Activated naive CD8-positive, alpha-beta T cell treated with anti-CD3 and anti-CD28 coated beads, Interleukin-2, amount 10 ng/mL, durations not matched to agents 7 days and 5 days (primary cell): ENCODE measurements at places on chromosomes 5 and 9.

DNA sequence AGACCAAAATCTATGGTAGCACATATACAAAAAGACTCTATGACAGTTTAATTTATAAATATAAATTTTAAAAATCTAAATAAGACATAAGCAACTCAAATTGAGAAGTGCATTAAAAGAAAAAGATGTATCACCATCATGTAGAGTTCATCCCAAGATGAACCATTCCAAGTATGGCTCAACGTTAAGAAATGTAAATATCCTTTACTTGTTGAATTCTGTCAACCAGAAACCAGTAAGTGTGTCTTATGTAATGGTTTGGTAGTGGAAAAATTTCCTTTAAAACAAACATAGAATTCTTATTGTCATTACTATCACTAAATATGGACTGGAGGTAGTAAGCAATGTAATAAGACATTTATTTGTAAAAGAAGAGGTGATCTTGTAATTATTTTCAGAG, 87.3 kb downstream of the YIPF5 start:
- no peak for DNase-seq

DNA sequence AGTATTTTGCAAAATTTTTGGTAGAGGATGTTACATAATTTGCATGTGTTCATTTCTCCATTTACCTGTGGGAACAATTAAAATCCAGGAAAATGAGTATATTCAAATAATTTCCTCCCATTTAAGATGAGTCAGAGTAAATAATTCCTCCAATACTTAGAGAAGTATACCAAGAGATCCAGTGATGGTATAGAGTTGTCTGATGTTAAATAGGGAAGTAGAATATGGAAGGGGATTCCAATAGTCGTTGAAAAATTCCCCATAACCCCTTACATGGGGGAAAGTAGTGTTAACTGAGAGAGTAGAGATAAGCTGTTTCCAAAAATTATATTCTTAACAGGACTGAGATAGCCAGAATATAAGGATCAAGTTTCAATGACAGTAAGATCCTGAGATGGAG, 15.7 kb downstream of the CD274 start:
- no peak for DNase-seq

- no peak for DNase-seq
Measured at GRCh38 chr9:117561761-117562160, 142.4 kb upstream of the TLR4 start.

DNA sequence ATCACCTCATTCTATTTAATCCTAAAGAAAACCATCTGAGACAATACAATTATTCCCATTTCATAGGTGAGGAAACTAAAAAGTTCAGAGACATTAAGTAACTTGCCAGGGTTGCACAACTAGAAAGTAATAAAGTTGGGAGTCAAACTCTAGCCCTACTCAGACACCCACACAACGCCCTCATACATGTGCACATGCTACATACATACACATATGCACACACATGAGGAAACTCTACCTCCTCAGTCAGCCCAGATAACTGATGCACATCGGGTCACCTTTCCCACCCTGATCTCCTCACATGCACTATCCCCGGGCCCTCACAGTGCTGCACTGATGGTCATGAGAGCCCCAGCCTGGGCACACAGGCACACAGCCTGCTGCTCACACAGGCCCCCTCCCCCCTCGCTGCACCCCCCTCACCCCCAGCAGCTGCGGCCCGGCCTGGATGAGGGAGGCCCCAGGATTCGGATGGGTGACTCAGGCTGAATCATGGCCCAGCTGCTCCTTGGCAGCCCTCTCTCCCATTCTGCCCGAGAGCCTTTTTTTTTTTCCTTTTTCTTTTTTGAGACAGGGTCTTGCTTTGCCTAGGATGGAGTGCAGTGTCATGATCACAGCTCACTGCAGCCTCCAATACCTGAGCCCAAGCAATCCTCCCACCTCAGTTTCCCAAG, 5.0 kb upstream of the GPRIN1 start:
- DNase-seq = no peak

- no peak for DNase-seq
Measured at GRCh38 chr9:18233311-18233710, 240.6 kb upstream of the ADAMTSL1 start.

DNA sequence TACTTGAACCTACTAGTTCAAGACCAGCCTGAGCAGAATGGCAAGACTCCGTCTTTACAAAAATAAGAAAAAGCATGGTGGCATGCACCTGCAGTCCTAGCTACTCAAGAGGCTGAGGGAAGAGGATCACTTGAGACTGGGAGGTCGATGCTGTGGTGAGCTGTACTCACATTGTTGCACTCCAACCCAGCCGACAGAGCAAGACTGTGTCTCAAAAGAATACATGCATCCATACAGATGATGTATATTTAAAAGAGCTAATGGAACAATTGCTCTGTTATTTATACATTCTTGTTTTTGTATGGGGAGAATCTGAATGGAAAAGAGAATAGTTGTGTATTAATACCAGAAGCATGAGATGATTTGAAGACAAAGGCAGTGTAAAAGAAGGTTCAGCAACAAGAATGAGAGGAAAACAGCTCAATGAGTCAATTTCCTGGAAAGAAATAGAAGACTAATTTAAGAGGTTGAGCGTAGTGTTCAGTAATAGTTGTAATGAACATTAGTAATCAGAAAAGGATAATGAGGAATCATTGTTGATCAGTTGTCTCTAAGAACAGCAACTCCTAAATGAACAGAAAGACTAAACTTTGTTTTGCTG, 1.9 kb upstream of the LRRC70 start:
- no peak for DNase-seq

DNA sequence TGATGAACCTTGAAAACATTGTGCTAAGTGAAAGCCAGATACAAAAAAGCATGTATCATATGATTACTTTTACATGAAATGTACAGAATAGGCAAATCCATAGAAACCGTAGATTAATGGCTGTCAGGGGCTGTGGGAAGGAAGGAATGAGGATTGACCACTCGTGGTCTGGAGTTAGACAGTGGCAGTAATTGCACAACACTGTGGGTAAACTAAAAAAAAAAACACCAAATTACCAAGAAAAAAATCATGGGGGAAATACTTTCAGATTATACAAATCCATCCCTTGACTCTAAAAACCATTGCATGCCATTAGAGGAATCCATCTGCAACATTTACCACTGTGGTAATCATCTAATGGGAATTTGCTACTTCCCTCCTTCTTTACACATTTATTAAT, 140.0 kb downstream of the SIL1 start:
- no peak for DNase-seq

GRCh38 chr9:16954040-16954439, 83.6 kb upstream of the BNC2 start:
- no peak for DNase-seq

DNA sequence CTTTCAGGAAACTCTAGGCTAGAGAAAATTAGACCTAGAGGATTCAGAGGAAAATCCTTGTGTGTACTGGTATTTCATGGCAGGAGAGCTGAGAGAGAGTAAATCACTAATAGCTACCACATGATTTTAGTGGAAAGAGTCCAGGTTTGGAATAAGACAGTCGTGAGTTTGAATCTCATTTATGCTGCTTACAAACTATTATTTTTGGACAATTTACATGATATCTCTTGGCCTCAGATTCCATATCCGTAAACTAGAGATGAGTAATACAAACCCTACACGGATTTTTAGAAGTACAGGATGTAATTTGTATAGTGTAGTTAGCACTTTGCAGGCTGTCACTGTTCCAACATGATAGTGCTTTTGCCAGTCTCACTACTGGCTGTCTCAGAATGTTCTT, 2.7 kb downstream of the IL31RA start:
- DNase-seq = no peak

DNA sequence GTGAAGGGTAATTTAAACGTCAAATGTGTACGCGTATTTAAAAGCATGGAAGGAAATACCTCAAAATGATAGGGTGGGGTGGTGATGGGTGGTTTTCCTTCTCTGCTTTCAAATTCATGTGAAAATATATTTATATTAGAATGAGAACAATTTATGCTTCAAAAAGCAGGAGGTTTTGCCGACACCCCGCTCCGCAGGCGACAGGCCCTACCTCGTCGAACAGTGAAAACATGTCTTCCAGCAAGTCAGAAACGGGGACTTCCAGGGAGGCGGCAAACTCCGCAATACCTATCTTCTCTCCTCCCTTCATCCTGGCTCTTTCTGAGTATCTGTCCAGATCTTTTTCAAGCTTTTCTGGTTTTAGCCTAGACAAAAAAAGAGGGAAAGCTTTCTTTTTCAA, 28.5 kb upstream of the SLC6A3 start:
- no peak for DNase-seq

DNA sequence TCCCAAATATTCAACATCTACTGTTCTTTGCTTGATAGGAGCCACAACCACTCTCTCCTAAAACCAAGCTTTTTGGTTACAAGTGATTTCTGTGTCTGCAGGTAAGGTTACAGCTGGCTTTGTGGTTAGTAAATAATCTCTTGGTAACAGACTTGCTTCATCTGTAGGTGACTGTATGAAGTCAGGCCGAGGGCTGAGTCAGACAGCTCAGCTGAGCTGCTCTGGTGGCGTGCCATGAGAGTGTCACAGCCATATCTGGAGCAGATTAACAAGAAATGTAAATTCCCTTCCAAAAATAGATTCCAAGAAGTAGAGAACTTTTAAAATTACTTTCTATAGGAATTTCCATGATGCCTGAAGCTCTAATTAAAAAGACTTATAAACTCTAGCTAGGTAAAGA, 23.7 kb upstream of the TAS2R1 start:
- DNase-seq = no peak

GRCh38 chr5:39631958-39632357, 207.2 kb upstream of the DAB2 start:
- no peak for DNase-seq

- no peak for DNase-seq
Measured at GRCh38 chr5:127969651-127970050, 113.9 kb upstream of the SLC12A2 start.

DNA sequence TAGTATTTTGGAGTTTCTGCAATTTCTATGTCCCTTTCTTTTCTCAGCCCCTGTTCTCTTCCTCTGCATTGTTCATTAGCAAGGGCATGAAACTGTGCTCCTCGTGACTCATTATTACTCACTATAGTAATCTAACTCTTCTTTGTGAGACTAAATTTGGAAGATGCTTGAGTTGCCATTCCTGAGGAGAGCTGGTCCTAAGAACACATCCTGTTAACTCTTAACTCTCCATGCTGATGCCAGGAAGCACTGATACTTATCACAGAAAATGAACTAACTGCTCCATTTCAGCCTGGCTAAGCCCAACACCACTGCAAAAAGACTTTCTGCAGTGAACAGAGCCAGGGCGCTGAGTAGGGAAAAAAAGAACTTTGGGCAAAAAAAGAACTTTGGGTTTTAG, 10.6 kb upstream of the CSNK1A1 start:
- no peak for DNase-seq

GRCh38 chr5:28523888-28524635, 1485.7 kb upstream of the CDH9 start:
- DNase-seq = no peak

- no peak for DNase-seq
Measured at GRCh38 chr5:146732962-146733361, 145.6 kb downstream of the PPP2R2B start.

- no peak for DNase-seq
Measured at GRCh38 chr9:115262477-115262876, 144.5 kb upstream of the TNC start.

DNA sequence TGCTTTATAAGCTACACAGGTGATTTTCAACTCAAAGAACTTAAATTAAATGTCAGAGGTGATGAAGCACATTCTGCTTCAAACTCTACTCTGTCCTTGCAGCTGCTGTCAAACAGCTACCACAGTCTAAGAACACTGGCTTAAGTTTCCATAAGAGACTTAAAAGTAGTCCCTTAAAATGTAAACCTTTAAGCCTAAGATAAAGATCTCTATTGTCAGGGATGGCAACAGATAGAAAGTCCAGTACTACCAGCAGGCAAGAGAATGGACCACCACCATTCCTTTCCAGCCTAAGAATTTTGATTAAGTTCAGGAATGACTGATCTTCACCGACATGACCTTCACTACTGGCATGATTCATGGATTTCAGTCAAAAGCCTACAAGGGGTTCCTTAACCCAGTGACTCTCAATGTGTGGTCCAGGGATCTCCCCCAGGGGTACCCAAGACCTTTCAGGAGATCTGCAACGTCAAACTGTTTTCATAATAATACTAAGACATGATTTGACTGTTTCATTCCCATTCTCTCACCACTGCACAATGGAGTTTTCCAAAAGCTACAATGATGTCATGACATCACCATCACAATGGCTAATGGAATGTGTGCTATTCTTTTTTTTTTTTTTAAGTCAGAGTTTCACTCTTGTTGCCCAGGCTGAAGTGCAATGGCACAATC, 41.1 kb upstream of the PLPP6 start:
- no peak for DNase-seq

DNA sequence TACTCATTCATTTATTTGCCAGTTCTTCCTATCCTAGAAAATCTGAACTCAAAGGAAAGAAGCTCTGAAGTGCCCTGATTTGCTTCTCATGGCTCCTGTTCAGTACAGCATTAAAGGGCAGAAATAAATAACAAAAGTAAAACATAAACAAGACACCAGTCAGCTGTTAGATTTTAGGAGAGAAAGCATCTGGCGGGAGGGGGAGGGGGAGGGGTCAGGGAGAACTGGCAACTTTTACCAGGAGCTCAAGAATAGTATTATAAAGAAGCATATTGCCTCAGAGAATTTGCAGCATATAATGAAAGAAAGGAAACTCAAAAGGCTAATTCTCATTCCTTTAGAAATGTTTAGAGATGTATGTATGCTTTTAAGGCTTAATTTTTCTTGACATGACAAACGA, 68.1 kb downstream of the SEMA6A start:
- DNase-seq = no peak

- no peak for DNase-seq
Measured at GRCh38 chr5:68292316-68292715, 76.8 kb downstream of the PIK3R1 start.

- DNase-seq = no peak
Measured at GRCh38 chr9:138024131-138024530, 146.5 kb downstream of the CACNA1B start.

GRCh38 chr5:15790446-15791018, 290.6 kb downstream of the FBXL7 start:
- DNase-seq = no peak

DNA sequence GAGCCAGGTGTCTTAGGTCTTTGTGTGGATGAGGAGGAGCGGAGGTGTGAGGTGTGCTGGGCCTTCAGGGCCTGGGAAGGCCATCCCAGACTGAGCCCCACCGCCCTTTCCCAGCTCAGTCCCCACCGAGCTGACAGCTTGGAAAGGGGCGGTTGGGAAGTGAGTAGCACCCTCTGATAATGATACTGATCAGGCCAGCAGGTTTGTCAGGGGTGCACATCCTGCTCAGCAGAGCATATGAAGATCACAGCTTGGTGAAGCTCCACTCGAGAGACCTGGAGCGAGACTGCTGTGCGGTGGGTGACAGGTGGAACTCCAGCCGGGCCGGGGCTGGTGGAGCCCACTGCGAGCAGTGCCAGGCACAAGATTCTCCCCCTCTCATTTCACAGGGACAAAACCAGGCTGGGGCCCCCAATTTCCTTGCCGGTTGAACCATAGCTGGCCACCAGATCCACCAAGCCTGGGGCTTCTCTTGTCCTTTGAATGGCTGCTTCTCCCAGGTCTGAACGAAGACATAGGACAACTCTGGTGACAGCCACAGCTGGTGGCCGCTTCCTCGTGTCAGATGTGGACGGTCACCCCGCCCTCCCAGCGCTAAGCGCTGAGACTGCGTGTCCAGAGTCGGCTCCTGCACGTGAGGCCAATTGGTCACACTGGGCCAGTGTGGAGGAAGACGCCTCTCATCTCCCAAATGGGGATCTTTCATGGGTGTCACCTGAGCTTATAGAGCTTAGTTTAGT, 8.3 kb downstream of the QRFP start:
- DNase-seq = no peak
